ENCODE measurements at places on chromosomes 5 and 9.

- no peak for DNase-seq
Measured at GRCh38 chr5:79517601-79518000, 3.7 kb upstream of the HOMER1 start.

DNA sequence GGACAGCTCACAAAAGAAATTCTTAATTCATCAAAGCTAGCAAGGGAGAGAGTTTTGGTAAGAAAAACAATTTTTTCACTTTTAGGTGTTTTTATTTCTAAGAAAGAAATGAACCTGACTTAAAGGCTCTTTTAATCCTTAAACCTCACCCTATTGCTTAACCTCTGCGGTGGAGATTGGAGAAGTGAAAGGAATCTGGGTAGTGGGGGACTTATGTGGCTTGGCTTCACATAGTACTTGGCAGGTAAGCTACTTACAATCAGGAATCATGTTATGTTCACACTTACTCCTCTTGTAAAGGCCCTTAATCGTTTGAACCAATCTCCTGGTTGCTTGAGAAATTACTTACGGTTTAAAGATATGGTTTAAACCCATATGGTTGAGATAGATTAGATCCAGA is 104.8 kb downstream of the ISOC1 start:
- no peak for DNase-seq

GRCh38 chr5:6261668-6262067 is 116.7 kb downstream of the MED10 start:
- DNase-seq = no peak

- DNase-seq = no peak
Measured at GRCh38 chr5:95102687-95103086, 182.2 kb downstream of the MCTP1 start.

GRCh38 chr9:108149326-108149725 is 659.8 kb upstream of the KLF4 start:
- no peak for DNase-seq

GRCh38 chr9:967436-967835 is 9.0 kb upstream of the DMRT3 start:
- DNase-seq = no peak

DNA sequence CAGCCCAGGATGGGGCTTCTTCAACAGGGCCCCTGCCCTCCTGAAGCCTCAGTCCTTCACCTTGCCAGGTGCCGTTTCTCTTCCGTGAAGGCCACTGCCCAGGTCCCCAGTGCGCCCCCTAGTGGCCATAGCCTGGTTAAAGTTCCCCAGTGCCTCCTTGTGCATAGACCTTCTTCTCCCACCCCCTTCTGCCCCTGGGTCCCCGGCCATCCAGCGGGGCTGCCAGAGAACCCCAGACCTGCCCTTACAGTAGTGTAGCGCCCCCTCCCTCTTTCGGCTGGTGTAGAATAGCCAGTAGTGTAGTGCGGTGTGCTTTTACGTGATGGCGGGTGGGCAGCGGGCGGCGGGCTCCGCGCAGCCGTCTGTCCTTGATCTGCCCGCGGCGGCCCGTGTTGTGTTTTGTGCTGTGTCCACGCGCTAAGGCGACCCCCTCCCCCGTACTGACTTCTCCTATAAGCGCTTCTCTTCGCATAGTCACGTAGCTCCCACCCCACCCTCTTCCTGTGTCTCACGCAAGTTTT is 23.6 kb downstream of the PCDHGC5 start:
- peak; percentile 76 for DNase-seq

GRCh38 chr5:92429646-92430045 is 1046.5 kb upstream of the ARRDC3 start:
- DNase-seq = no peak

- DNase-seq = no peak
Measured at GRCh38 chr9:4973246-4973645, 11.8 kb upstream of the JAK2 start.

DNA sequence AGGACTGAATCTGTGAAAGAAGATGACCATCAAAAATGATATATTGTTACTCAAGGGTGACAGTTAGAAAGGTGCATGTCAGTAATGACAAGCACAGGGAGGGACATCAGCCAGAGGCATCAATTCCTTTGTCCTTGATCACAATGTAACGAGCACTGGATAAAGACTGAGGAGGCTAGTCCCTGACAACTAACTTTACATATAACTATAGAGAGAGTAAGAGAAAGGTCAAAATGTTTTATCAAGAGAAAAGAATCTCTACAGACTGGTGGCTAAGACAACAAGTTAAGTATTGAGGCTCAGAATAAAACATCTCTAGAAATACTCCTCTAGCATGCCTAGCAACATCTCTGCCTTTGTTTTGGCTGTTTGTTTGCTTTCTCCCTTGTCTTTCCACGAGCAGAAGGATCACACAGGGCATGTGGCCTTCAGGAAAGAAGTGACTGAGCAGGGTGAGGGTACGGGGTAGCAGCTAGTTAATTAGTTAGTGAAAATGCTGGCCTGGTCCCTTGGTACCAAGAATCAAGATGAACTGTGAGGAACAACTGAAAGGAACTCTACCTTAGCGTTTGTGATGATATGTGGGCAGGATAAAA is 724.1 kb upstream of the MEF2C start:
- DNase-seq = no peak

- DNase-seq = no peak
Measured at GRCh38 chr5:174082286-174082685, 36.8 kb downstream of the NSG2 start.

DNA sequence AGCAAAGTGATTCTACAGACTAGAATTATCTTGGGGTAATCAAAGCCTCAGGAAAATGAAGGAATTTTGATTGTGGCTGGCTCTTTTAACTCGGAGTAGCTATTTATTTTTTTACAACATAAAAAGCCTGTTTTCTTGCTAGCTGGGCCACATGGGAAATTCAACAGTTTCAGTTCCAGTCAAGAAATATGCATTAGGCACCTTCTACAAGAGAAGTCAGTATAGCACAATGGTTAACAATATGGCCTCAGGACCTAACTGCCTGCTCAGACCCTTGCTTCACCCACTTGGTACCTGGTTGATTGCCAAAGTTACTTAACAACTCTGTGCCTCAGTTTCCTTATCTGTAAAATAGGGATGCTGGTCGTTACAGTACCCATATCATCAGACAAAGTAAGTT is 586.2 kb downstream of the ZNF608 start:
- DNase-seq = no peak

- DNase-seq = no peak
Measured at GRCh38 chr9:38671748-38672147, 48.2 kb downstream of the FAM240B start.

GRCh38 chr9:109166171-109166770 is 778 bp downstream of the FRRS1L start:
- DNase-seq = no peak

DNA sequence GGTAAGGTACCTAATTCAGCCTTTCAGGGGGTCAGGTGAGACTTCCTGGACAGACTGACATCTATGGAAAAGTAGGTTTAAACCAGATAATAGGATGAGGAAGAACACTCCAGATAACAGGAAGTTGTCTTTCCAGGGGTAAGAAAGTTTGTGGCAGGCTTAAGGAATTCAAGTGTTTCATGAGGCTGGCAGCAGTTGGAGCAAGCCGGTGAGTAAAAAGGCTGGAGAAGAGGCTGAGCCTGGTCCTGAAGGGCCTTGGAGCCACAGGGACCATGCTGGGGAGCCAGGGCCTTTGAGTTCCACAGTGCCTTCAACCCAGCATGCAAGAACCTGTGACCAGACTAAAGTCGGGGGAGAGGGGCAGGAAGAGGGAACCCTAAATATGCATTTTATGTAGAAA is 353.4 kb downstream of the SPOCK1 start:
- DNase-seq = no peak

DNA sequence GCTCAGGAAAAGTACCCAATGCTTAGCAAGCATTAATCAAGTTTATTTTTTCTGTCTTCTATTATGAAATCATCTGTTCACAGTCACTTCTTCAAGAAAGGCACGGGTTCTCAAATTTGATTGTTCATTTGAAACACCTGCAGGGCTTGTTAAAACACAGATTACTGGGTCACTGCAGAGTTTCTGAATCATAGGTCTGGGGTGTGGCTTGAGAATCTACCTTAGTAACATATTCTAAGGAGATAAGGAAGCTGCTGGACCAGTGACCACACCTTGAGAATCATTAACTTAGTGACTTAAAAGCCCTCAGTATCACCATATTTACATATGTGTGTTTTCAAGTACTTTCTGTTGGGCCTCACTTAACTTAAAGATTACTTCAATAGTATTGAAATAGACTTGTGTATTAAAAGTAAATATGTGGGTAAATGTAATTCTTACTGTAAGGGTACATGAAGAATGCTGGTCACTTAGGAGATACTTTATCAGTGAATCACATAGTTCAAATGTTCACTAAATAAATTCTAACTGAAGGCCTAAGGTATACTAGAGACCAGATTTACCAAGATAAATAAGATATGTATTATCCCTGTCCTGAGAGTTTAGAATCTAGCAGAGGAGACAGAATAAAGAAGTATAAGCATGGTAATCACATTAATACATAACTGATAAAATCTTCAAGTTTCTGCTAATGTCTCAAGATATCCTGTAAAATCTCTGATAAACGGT is 1342.1 kb upstream of the C9orf72 start:
- no peak for DNase-seq

DNA sequence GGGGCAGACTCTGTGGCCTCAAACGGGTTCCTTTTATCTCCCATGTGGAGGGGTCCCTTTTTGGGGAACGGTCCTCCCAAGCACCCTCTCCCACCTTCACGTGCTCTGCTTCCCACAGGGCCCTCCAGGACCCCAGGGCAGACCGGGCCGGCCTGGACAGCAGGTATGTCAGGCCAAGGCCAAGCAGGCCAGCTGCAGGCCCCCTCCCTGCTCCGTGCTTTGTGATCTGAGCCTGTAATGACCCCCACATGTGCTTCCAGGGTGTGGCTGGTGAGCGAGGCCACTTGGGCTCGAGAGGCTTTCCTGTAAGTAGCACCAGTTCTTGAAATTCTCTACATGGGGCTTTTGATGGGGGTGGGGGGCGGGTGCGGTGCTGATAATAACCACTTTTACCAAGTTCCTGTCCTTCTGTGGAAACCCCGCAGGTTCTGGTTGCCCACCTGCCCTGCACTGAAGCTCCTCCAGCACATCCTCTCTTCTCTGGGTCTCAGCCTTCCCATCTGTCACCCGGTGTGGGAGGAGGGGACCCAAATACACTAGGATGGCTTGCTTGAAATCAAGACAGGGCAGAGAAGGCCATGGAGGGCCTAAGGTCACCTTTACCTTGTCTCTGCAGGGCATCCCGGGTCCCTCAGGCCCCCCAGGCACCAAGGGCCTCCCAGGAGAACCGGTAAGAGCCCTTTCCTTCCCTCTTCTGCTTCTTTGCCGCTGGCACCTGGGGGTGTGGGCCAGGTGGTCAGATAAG is 57.9 kb upstream of the ORM1 start:
- DNase-seq = peak; percentile 17

DNA sequence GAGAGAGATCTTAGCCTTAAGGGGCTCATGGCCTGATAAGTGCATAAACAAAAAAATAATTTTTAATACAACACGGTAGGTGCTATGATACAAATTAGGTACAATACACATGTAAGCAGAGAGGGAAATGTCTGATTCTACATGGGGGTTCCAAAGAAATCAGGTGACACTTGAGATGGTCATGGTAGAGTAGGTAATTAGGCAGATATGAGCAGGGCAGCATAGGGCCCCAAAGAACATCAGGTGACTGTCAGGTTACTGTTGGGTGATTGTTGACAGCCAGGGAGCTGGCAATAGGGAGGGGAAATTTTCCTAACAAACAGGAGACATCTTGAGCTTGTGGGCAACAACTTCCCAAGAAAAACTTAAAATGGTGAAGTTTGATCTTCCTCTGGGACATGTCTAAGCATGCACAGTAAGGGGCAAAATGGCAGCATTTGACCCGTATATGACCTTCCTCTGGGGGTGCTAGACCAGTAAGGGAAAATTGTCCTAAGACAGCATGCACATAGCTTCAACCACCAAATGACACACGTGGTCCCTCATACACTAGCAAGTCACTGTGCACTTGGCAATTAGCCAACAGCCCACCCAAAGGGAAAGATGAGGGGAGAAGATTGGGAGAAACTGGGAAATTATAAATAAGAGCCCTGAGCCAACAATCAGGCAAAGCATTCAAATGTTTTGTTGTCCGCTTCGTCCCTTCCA is 37.3 kb upstream of the TENT4A start:
- DNase-seq = no peak

DNA sequence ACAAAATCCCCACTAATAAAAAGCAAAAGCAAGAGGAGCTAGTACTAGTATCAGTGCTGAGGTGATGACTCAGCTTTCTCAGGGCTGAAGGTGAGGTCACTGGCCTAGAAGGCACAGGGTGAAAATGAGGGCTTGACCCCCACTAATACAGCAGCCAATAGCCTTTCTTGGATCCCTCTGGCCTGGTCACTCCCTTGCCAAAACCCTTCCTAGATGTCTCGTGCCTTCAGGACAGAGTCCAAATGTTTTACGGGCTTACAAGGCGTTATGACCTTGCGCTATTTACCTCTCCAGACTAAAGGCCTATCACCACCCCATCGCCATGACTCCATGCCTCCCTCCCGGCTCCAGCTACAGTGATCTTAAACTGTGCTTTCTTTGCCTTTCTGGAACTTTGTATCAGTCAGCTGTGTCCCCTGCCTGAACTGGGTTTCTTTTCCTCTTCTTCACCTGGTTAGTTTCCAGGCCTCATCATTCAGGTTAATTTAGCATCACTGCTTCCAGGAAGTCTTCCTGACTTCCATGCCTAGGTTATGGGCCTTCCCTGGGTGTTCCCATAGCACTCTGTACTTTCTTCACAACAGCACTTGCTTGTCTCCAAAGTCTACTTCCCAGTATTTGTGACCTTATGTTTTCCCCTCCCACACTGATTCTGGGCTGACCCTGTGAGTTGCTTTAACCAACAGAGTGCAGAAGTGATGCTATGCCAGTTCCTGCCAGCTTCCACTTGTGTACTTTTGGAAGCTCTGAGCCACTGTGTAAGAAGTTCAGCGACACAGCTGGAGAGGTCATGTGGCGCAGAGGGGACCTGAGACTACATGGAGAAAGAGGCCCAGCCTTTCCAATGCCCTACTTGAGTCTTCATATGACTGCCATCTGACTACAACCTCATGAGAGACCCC is 4.2 kb upstream of the DELE1 start:
- no peak for DNase-seq

DNA sequence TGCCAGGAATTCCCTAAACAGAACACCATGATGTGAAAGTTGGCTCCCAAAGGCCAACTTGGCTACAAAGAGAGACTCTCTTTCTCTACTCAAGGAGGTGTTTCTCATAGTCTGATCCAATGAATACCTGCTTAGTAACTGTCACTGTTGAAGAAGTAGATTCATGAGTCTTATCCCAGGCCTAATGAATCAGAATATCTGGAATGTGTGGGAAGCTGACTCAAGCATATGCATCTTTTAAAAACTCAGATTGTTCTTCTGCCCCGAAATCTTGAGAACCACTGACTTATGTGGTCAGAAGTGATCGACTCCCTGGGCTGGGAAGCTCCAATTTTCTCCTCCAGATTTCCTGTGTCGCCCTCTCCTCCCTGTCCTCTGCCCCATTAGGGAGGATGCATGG is 345.6 kb downstream of the PLK2 start:
- DNase-seq = no peak

Measured in NCI-H1694 (cell line).